ENCODE measurements at places on chromosomes 3 and 15.

DNA sequence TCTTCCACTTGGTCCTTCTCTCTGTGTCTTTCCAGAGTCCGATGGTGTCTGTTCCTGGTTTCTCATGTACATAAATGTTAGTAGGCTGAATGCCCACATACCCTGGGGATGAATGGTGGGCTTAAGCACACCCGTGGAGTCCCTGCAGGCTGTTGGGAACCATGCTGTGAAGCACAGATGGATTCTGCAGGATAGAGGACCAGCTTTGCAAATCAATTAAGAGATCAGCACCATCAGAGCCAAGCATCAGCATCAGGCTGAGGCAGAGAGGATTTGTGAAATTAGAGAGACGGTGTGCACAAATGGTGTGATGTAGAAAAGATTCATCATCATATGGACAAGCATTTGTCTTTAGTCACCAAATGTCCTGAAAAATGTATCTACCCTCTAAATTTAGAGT is 127.1 kb downstream of the SV2B start:
- DNase-seq, result no peak

GRCh38 chr3:80227216-80227615 is 459.4 kb upstream of the ROBO1 start:
- no peak for DNase-seq

DNA sequence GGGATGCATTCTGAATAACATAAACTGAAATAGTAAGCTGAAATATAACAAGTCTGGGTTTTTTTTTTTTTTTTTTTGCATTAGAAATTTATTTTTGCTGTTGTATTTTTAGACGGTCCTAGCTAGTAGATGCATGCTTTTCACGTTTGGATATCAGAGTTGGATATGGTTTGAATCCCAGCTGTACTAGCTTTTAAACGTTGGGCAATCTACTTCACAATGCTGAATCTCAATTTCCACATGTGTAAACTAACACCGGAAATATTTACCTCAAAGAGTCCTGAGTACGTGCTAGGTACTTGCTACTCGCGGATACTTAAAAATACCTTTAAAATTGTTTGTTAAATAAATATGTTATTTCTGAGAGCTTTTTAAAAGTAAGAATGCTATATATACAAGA is 139.8 kb downstream of the BBX start:
- no peak for DNase-seq

DNA sequence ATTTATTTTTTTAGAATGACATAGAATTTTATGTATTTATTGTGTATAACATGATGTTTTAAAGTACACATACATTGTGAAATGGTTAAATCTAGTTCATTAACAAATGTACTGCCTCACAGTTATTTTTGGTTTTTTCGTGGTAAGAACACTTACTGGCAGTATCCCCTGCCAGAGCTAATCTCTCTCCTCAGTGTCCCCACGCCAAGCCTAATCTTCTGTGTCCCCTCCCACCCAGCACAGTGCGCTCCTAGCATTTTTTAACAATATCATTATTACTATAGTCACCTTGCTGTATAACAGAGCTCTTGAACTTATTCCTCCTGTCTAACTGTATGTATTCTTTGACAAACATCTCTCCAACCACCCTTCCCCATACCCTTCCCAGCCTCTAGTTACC is 333.2 kb downstream of the GABRB3 start:
- no peak for DNase-seq

DNA sequence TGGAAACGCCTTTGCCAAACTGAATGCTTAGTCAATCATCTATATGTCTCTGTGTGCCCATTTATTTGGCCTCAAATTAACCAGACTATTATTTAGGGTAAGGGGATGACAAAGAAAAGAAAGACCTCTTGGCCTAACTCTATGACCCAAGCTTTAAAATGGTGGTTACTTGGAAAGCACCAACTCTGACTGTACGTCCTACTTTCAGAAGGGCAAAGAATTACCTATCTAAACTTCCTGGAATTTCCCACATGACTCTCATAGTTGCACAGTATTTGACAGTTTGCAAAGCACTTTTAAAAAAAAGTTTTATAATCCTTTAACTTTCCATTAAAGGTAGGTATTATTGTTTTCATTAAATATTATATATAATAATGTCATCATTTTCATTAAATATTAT is 6.3 kb upstream of the MTHFS start:
- no peak for DNase-seq

- DNase-seq, result no peak
Measured at GRCh38 chr15:76169018-76169417, 109.2 kb downstream of the TMEM266 start.

DNA sequence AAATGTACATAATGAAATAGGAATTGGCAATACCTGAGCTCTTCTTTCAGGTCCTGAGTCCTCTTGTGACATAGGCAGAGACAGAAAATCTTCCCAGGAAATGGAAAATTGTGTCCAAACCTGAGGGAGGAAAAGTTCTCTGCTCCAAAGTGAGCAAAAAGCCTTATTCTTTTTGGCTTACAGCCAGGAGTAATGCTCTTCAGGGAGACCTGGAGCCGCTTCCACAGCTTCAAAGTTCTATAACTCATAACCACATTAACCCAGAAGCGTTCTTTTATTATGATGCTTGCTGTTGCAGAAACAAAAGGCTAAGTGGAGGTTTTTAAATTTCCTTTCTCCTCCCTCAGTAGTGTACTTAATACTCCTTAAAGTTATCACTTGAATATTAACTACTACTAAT is 633 bp downstream of the IGSF10 start:
- no peak for DNase-seq

DNA sequence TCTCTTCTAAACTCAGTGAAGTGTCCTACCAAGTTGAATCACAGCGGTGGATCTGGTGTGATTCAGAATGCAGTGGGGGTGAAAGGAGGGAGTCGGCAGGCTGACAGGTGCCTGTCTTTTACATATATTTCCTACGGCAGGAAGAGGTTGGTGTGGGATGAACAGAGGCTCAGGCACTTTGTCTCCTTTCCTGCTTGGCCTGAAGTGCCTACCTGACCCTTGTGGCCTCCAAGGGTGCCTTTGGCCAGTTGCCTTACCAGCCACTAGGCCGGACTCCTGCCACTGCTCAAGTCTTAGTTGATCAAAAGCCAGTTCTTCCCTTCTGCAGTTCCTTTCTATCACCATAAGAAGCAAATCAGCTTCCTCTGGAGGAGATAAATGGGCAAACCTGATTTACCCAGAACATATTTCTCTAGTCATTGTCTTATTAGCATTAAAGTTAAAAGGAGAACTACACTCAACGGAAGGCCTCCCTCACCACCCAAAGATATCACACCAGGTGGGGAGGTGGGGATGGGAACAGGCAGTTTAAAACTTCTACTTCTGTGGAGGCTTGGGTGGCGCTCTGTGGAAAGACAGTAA is 52.1 kb downstream of the CRTC3 start:
- no peak for DNase-seq

DNA sequence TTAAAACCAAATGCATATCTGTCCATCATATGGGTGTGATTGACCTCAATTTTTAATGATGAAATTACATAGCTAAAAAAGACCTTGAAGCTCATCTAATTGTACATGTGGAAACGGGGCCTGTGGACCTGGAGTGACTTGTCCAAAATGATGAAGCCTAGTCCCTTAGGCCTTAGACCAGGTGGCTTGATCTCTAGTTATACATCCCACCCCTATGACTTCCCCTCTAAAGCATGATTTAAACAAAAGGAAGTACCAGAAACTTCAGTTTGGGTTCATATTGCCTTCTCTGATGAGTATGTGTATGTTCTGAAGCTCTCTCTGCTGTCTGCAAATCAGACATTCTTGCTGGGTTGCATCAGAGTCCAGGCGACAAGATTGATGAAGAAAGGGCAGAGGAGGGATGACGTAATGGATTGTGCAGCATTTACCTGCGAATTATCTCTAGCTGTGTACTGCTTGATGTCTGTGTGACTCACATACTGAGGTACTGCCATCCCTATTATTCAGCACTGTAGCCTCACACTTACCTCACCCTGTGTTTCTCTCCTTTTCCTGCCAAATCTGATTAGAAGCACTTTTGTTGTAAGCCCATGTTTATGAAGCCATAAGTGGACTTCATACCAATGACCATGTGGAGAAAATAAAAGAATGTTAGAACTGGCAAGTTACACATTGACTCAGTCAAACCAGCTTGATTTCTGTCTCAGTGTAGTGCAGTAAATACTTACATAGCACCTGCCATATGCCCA is 111.5 kb downstream of the FILIP1L start:
- DNase-seq, result no peak

- DNase-seq, result no peak
Measured at GRCh38 chr15:69661446-69661845, 208.8 kb downstream of the RPLP1 start.

DNA sequence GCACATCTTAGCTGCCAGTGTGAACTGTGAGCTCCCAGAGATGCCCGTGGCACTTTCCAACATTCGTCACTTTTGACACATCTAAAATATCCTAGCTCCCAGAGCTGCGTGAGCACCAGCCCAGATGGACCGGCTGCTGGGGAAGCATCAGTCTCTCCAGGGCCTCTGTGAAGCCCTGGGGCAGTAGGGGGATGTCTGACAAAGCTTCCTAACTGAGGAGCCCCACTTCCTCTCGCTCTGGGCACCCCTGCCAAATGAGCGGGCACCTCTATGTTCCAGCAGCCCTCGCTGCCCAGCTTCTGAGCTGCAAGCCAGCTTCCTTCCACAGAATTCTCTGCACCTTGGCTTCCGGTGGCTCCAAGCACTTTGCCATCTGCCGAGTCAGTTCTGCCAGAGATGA is 91.1 kb downstream of the LIPC start:
- no peak for DNase-seq

DNA sequence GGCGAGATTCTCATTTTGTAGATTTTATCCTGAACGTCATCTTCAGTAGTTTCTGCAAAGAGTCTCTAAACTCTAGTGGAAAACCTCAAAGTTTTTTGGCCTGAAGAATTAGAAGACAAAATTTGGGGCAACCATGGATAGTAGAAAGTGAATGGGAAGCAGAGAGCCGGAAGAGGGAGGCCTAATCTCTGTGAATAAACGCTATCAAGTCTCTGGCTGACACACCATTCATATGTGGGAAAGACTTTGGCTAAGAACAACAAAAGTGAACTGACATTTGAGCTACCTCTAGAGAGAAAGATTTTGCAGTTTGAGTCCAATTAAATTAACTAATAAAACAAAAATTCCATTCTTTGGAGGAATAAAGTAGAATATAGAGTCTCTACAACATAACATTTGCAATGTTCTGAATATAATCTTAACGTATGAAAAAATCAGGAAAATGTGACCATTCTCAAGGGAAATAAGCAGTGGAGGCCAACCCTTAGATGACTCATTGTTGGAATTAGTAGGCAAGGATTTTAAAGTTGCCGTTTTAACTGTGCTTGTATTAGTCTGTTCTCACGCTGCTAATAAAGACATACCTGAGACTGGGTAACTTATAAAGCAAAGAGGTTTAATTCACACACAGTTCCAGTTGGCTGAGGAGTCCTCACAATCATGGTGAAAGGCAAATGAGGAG is 184.6 kb downstream of the C3orf38 start:
- DNase-seq, result no peak

GRCh38 chr3:18886331-18886730 is 262.0 kb upstream of the KCNH8 start:
- no peak for DNase-seq

DNA sequence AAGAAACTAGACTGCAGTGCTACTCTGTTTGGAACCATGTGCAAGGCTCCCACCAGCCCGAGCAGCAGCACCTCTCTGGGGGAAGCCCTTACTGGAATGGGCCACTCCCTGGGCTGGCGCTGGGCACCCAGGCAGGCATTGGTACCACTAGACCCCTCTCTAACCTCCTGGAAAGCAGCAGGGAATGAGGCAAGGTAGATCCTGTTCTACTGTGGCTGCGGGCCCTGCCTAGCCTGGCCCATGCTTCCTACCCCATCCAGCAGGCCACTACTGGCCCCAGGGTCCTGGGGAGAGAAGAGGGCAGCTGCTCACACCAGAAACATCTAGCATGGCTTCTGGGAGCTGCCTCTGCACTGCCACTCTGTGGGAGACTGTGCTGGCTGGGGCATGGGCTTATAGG is 44.8 kb downstream of the MESD start:
- DNase-seq, result no peak

GRCh38 chr3:50423543-50423942 is 64.2 kb upstream of the TMEM115 start:
- no peak for DNase-seq

- no peak for DNase-seq
Measured at GRCh38 chr3:149999421-149999820, 28.7 kb upstream of the PFN2 start.

DNA sequence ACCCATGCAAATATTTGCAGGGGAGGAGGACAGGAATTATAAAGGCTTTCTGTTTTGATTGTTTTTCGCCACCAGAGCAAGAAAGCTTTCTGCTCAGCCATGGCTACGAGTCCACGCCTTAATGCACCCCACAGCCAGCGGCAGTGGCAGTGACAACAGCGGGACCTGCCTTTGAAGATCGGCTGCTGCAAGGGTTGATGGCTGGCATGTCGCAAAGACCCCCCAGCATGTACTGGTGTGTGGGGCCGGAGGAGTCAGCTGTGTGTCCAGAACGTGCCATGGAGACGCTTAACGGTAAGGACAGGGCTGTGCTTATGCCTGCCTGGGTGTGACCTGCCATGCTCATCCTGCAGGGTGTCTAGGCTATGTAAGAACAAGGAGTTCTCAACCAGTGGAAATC is 5.3 kb downstream of the LRRK1 start:
- no peak for DNase-seq

GRCh38 chr3:61847784-61848462 is 286.6 kb downstream of the PTPRG start:
- DNase-seq, result no peak

DNA sequence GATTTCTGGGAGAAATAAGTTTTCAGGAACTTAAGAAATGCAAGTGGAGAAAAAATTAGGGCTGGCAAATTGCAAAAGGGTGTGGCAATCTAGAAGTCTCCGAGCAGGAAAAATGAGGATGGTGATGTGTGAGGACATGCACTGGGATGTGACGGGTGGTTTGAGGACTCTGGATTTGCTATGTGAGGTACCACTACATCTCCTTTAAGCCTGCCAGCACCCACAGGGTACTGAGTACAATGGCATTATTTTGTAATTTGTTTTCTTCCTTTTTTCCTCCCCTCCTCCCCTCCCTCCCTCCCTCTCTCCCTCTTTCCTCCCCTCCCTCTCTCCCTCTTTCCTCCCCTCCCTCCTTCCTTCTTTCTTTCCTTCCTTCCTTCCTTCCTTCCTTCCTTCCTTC is 237.5 kb downstream of the GAP43 start:
- DNase-seq, result no peak
